ENCODE measurements at places on chromosomes 4 and X. TPM values are rescaled to one million over a fixed set of nuclear protein-coding genes. Genes with fewer than 3 reads are reported as not detected.
A peak's percentile ranks its signal among the peaks of the same experiment; 100 is the strongest.

- peak overlapping the region; percentile 97 for H3K27ac ChIP-seq
- DNase-seq, result no peak
- H3K4me1 ChIP-seq, result peaks cover 3% of the 10 kb centered on the region
- no peaks in the 10 kb centered on the region for H3K36me3 ChIP-seq
Measured at GRCh38 chr4:102501447-102501696, 213 bp downstream of the NFKB1 start.

GRCh38 chr4:141636082-141636770 lies at the start of gene IL15:
Gene IL15, plus strand, starts transcription at chr4:141636583. Its CDS starts 82,882 bp downstream, at chr4:141719465.
- peaks cover 8% of the 10 kb centered on the region for H3K4me1 ChIP-seq
- no peaks in the 10 kb centered on the region for H3K27me3 ChIP-seq
- DNase-seq, result no peak
- peak within 1 kb of the TSS; percentile 90 for H3K27ac ChIP-seq

DNA sequence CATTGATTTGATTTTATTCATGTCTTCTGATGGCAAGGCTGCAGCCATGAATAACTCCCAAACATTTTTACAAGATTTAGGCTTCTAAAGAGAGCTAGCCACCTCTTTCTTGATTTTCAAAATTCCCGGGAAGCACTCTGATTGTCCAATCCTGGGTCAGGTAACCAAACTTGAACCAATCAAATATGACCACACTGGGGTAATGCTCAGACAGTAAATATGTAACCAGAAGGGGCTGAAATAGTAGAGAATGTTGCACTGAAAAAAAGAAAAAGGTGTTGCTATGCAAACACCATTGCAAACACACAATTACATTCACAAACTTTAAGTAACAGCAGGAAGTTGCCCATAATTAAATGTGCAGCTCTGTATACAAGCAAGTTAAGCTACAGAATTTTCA lies 112.9 kb upstream of the IQCM start:
- no peaks in the 10 kb centered on the region for H3K27me3 ChIP-seq
- DNase-seq, result no peak
- H3K36me3 ChIP-seq, result no peaks in the 10 kb centered on the region
- no peak overlapping the region for H3K4me3 ChIP-seq
- no peak overlapping the region for H3K27ac ChIP-seq
- no peaks in the 10 kb centered on the region for H3K4me1 ChIP-seq

- H3K36me3 ChIP-seq, result no peaks in the 10 kb centered on the region
- no peak overlapping the region for H3K4me3 ChIP-seq
- peaks cover 12% of the 10 kb centered on the region for H3K4me1 ChIP-seq
Measured at GRCh38 chrX:150200820-150201287, 162.3 kb upstream of the MAMLD1 start.

DNA sequence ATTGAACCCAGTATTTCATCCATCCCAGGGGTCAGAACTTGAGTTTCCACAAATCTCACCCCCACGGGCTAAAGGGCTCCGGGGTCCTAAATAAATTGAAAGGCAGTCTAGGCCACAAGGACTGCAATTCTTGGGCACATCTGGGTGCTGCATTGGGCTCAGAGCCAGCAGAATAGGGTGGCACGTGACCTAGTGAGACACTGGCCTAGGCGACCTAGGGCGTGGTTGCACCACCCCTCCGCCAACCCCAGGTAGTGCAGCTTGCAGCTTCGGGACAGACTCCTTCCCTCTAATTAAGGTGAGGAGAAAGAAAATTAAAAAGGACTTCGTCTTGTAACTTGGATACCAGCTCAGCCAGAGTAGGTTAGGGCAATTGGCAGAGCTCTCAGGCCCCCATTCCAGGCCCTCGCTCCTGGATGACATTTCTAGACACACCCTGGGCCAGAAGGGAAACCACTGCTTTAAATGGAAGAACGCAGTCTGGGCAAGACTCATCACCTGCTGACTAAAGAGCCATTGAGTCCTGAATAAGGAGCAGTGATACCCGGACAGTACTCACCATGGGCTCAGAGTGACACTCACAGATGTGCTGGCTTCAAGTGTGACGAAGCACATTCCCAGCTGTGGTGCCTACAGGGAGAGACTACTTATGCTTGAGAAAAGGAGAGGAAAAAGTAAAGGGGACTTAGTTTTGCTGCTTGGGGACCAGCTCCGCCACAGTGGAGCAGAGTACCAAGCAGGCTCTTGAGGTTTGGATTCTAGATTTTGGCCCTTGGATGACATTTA lies 735.4 kb downstream of the FSTL5 start:
- DNase-seq, result no peak
- H3K4me3 ChIP-seq, result no peak overlapping the region
- no peak overlapping the region for H3K27ac ChIP-seq
- no peaks in the 10 kb centered on the region for H3K36me3 ChIP-seq
- no peaks in the 10 kb centered on the region for H3K27me3 ChIP-seq

Gene PUDP
- 61.0 TPM for polyA plus RNA-seq

Gene OR13H1
- not detected for polyA plus RNA-seq
